Caki2 (cell line): ENCODE measurements at places on chromosomes 12 and 14. TPM values are rescaled to one million over a fixed set of nuclear protein-coding genes. Genes with fewer than 3 reads are reported as not detected.

CD4 gene
- not detected in 2 replicates for total RNA-seq

NDUFA9 gene
- total RNA-seq, result 109 and 153 TPM in 2 replicates

RNASE1 gene
- total RNA-seq, result not detected in 2 replicates

CD163 gene
- total RNA-seq, result not detected in 2 replicates

IL23A gene
- total RNA-seq, result 0.32 and 0.51 TPM in 2 replicates

PNMA1 gene
- 41.4 and 45.4 TPM in 2 replicates for total RNA-seq

KRT6A gene
- total RNA-seq, result not detected in 2 replicates

NGB gene
- total RNA-seq, result 0.07 TPM in 1 of 2 replicates, not detected in the other

PTPRO gene
- 0.54 and 4.8 TPM in 2 replicates for total RNA-seq

GRCh38 chr12:31231611-31232360 is 94.2 kb downstream of the SINHCAF start:
- DNase-seq, result no peak

DNA sequence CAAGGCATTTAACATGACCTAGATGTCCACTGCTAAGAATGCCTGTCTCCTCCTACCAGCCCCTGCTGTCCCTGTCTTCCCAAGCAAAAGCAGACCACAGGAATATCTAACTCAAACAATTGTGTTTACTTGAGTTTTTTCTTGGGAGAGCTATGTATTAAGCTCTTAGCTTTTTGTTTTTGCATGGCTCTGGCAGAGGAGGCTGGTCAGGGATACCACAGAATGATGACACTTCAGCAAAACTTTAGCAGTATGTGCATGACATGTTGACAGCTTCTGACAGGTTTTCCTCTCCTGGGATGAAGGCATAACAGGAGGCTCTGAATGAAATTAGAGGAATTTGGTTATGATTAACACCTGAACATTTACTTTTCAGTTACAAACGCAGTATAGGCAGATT is 6.9 kb downstream of the TMBIM6 start:
- no peak for DNase-seq

DNA sequence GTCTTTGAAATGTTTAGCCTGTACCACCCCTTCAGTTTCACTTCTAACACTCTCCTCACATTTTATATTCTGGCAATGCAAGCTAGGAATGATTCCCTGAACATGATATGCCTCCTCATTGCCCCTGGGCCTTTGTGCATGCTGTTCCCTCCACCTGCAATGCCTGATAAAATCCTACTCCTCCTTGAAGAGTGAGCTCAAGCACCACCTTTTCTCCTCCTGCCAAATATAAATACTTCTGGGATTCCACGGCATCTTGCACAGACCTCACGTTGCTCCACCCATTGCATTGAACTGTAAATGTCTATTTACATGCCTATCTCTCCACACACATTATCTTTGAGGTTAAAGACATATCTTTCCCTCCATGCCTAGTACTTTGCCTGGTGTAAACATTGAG is 21.1 kb downstream of the NKX2-1 start:
- DNase-seq, result no peak

DNA sequence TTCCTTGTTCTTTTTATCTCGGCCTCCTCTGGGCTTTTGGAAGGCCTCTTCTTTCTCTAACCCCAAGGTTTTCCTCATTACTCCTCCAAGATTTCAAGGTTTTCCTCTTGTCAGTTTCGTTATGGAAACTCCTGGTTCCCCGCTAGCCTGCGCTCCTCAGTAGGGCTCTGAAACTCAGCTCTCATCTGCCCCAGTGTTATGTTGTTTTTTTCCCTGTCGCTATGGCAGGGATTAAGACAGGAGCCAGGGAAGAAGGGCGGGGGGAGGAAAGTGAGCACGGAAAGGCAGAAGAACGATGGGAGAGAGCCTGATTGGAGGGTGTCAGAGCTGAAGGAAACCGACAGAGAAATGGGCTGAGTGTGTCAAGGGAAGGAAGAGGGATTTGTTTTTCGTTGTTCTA is 26.5 kb upstream of the JDP2 start:
- DNase-seq, result no peak

DNA sequence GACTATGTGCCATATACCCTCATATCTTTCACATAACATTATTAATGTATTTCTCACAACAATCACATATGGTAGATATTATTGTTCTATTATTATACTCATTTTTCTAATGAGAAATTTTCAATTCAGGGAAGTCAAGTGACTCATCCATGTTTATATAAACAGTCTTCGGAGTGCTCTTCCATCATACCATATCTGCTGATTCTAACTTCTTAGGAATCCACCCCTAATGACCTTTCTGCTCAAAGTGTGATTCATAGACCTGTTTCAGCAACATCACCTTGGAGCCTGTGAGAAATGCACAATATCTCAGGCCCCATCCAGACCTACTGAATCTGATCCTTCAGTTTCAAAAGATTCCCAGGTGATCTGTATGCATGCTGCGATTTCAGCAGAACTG is 39.8 kb upstream of the OVCH1 start:
- DNase-seq, result peak; percentile 9

DNA sequence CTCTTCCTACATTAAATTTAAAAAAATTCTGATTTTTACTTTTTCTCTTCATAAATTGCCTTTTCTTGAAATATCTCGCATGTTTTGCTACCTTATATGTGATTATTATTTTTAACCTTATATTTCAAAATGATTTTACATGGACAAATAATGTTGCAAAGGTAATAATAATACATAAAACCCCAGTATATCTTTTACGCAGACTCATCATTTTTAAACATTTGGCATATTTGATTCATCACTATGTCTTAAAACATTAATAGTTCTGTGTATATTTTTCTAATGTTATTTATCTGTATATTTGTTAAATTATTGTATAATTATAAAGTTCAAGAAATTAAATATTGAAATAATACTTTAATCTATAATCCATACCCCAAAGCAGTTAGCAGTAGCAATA is 350.8 kb downstream of the RPL10L start:
- DNase-seq, result no peak

DNA sequence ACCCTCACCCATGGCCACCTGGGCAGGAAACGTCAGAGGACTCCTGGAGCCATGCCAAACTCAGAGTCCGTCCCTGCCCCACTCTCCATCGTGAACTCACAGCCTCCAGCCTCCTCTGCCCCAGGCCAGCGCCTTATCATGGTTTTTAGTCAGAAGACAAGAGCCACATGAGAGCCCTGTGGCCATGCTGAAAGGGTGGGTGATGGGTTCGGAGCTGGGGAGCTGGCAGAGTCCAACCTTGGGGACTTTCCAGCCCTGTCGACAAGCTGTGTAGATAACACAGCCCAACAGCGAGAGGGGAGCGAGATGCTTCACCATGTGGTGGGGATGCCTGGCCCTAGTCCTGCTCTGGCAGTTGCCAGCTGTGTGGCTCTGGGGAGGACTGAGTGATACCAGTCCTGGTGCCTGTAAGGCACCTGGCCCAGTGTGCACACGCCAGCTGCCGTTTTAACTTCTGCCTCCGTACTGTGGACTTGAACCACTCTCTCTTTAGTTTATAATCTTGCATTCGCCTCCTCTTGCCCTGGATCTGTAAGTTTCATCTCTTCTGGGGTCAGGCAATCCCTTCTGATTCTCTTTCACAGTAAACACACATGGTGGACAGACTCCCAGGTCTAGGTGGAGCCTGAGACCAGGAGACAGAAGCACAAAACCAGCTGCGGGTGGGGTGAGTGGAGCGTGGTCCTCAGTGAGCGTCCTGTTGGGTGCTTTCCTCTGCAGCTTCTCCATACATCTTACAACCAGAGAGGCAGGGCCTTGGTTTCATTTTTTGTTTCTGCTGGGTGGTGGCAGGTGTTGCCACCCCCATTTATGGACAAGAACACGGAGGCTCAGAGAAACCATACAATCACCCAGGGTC is 55.3 kb downstream of the RIN3 start:
- no peak for DNase-seq

- DNase-seq, result no peak
These were observed 18.6 kb downstream of the DUSP6 start for GRCh38 chr12:89333564-89334252.

- DNase-seq, result no peak
These were observed 50.5 kb downstream of the ADIPOR2 start for GRCh38 chr12:1741154-1741949.

- DNase-seq, result no peak
These were observed at the start of gene LBHD2 for GRCh38 chr14:103084021-103084919. LBHD2 (plus strand) TSS chr14:103084210; CDS start chr14:103086013, 1,803 bp downstream.

DNA sequence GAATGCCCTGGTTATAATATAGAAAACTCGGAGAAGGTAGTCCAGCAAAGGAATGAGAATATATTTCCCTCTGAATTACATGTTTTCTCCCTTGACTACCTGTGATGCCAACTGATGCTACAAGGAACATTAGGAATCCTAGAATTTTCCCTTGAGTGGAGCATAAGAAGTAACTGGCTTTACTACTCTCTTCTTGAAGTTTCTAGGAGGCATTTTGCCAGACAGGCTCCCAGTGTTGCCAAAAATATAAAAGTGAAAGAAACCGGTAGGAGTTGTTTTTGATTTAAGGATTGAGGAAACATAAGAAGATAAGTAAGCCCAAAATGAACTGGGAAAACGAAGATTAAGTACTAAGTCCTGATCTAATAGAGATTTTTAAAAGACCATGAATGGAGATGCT is 693.4 kb downstream of the NOVA1 start:
- DNase-seq, result no peak

DNA sequence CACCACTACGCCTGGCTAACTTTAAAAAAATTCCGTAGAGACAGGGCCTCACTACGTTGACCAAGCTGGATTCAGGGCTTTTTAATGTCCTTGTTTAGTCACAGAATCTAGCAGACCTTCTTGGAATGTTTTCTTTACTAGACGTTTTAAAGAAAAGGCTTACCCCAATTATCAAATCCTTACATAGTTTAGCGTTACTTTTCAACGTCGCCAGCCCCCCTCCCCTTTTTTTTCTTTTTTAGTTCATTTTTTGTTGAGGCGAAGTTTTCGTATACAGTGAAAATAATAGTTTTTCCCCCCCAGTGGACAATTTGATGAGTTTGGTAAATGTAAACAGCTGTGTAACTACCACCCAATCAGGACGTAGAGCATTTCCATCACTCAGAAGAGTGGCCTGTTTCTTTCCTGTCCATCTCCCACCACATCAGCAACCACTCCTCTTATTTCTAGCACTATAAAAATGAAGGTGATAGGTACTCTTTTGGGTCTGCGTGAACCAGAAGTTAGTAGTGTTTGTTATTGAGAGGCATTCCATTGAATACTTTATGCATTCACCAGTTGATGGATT is 753 bp upstream of the DLGAP5 start:
- no peak for DNase-seq

GRCh38 chr12:67483871-67484554 is 164.5 kb upstream of the DYRK2 start:
- no peak for DNase-seq

DNA sequence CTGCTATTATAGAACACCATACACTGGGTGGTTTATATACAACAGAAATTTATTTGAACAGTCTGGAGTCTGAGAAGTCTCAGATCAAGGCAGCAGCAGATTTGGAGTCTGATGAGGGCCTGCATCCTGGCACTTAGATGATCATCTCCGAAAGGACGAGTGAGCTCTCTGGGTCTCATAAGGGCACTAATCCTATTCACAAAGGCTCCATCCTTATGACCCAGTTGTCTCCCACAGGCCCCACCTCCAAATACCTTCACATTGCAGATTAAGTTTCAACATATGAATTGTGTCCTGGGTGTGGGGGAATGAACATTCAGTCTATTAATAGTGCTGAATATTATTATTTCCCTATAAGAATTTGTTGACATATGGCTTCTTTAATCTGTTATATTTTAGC is 53.6 kb downstream of the FBXO34 start:
- no peak for DNase-seq

GRCh38 chr14:103393676-103394626 is 8.7 kb downstream of the MARK3 start:
- no peak for DNase-seq

- DNase-seq, result no peak
These were observed 13.8 kb upstream of the PRKD1 start for GRCh38 chr14:29941401-29941800.
